ENCODE measurements at places on chromosomes 11 and 22.

DNA sequence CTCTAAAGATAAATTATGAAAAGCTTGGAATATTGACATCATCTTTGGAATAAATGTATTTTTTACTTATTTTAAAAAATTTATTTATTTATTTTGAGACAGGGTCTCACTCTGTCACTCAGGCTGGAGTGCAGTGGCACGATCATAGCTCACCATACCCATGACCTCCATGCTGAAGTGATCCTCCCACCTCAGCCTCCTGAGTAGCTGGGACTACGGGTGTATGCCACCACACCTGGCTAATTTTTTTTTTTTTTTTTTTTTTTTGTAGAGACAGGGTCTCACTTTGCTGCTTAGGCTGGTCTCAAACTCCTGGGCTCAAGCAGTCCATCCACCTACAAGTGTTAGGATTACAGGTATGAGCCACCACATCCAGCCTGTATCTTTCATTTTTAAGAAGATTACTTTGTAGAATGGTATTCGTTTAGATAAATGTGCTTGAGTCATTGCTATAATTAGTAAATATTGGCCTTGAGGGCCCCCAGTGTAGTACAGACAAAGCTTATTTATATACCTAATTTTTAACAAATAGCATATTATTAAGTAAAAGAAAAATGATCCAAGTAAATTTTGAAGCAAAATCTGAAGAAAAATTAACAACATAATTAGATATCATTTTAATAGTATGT is 8.5 kb downstream of the SWAP70 start:
- DNase-seq: no peak
- no peak overlapping the region for H3K4me3 ChIP-seq
- H3K27ac ChIP-seq: no peak overlapping the region
- H3K36me3 ChIP-seq: no peaks in the 10 kb centered on the region
- H3K4me1 ChIP-seq: peaks cover 5% of the 10 kb centered on the region
- H3K27me3 ChIP-seq: no peaks in the 10 kb centered on the region

- no peaks in the 10 kb centered on the region for H3K36me3 ChIP-seq
- no peaks in the 10 kb centered on the region for H3K27me3 ChIP-seq
- no peak for DNase-seq
- no peak overlapping the region for H3K4me3 ChIP-seq
- no peak overlapping the region for H3K27ac ChIP-seq
- H3K4me1 ChIP-seq: peaks cover 3% of the 10 kb centered on the region
These were observed 28.6 kb upstream of the ATXN10 start for GRCh38 chr22:45642986-45643385.

- no peaks in the 10 kb centered on the region for H3K36me3 ChIP-seq
- no peak overlapping the region for H3K27ac ChIP-seq
- no peaks in the 10 kb centered on the region for H3K4me1 ChIP-seq
- no peak overlapping the region for H3K4me3 ChIP-seq
These were observed 20.4 kb downstream of the CTR9 start for GRCh38 chr11:10771457-10771856.

GRCh38 chr11:70437111-70437784 is 38.9 kb downstream of the CTTN start:
- no peaks in the 10 kb centered on the region for H3K27me3 ChIP-seq
- no peak overlapping the region for H3K27ac ChIP-seq
- H3K4me3 ChIP-seq: no peak overlapping the region
- DNase-seq: no peak
- H3K4me1 ChIP-seq: no peaks in the 10 kb centered on the region

DNA sequence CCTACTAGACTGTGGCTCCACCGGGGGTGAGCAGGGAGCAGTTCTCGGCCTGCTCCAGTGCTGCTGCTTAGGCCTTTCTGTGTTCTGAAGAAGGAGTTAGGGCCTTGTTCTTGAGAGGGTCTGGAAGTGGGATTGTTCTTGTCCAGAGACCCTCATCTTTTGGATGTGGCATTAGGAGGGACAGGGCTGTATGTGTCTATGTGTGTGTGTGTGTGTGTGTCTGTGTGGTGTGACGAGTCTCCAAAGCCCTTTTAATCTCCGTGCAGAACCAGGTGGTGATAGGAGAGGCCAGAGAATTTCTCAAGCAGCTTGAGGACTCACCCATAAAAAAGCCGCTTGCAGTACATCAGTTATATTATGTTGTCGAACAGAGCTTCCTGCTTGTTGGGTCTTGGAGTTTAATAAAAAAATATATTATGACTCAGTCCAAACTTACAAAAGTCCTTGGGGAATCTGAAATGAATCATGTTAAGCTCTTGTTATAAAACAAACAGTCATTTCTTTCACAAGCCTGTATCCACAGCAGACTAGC is 196.5 kb downstream of the TENM4 start:
- no peaks in the 10 kb centered on the region for H3K4me1 ChIP-seq
- no peak overlapping the region for H3K27ac ChIP-seq
- H3K27me3 ChIP-seq: no peaks in the 10 kb centered on the region
- H3K36me3 ChIP-seq: no peaks in the 10 kb centered on the region
- DNase-seq: no peak
